ENCODE measurements at places on chromosomes 3 and 15.

GRCh38 chr3:67640023-67640660, 14.3 kb downstream of the SUCLG2 start:
- DNase-seq = no peak

- no peak for DNase-seq
Observed at GRCh38 chr3:69500604-69501003, 114.7 kb upstream of the FRMD4B start.

DNA sequence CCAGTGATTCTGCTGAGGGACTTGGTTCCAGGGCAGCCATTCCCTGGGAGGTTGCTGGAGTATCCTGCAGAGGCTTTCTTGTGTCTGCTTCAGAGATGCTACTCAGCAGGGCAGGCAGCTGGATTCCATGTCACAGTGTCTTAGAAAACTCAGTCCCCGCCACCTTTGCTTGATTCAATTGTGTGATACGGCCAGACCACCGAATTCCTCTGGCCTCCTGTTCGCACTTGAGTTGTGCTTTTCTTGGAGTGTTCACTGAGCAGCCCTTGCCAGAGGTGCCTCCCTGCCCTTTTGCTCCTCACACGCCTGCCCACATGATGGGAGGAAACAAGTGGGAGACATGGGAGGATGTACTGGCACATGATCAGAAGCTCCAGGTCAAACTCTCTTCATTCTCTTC, 19.6 kb upstream of the SHC4 start:
- DNase-seq = no peak

DNA sequence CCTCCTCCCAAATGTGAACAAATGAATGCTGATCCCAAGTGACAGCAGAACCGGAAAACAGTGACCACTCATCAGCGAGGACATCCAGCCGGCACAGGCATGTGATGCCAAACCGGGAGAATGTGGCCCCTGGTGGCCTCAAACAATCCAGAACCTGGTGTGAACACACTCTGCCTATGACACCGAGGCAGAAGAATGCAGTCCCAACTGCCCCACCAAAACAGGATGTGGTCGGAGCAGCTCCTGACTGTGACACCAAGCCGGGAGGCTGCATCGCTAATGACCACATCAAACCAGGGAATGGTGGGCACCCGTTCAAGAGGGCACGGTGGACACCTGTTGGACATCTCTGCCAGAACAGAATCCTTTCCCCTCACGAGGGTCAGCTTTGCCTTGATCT, 15.4 kb downstream of the SCN5A start:
- DNase-seq = no peak

- peak; percentile 50 for DNase-seq
Observed at GRCh38 chr15:73346735-73347312, 21.9 kb downstream of the HCN4 start.

GRCh38 chr3:194407423-194407822, 8.4 kb upstream of the GP5 start:
- DNase-seq = no peak

DNA sequence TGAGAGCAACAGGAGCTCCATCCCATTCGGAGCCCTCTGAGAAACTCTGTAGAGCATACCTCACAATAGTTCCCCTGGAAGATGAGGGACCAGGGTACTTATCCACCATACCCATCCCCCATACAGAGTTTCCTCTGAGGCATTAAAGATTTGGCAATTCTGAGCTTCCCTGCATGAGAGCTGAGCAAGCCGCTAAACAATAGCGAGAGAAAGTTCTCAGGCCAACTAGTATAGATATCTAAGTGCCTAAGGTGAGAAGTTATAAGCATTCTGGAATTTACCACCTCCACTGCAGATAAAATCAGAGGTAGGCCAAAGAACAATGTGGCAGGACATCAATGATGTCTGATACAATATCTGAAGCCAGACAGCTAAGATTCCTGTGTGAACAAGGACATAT, 129.1 kb upstream of the MBNL1 start:
- DNase-seq = no peak

DNA sequence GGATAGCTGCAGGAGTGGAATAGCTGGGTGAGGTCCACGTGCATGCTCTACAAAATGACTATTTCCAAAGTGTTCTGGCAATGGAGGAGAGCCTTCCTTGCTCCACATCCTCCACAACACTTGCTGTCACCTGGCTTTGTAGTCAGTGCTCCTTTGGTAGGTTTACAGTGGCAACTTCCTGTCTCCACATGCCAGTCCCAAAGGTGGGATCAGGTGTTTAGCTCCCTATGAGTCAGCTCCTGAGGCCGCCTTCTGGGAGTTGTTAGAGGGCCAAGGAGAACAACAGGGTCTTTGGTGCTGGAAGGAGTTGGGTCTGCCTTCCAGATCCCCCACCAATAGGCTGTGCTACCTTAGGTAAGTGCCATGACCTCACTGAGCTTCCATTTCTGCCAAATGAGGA, 15.3 kb upstream of the LIMD1 start:
- DNase-seq = no peak

DNA sequence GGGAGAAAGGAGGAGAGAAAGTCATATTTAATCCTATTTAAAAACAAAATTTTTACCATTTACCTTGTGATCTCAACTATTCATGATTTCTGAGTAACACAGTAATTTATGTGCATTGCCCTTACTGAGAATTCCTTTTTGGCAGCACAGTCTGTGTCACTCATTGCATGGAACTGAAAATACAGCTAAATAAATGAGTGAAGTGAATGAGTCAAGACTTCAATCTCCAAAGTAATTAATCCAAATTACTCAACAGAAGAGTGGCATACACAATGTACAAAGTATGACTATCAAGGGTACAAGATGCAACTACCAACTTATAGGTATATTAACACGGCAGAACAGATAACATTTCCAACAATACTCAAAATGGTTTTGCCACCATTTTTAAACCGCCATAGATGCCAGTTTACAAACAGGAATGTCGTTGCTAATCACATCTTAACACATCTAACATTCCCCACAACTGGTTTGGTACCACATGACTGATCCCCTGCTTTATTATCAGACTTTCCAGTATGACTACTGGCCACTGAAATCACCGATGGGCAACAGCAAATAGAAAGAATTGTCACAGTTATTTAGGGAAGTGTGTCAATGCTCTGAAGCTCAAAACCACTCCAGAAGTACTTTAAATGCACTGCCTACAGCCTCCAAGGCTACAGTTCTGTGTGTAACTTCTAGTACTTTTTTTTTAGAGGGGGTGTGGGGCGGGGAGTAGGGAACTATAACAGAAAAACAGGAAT, 410.4 kb downstream of the SHQ1 start:
- DNase-seq = no peak

DNA sequence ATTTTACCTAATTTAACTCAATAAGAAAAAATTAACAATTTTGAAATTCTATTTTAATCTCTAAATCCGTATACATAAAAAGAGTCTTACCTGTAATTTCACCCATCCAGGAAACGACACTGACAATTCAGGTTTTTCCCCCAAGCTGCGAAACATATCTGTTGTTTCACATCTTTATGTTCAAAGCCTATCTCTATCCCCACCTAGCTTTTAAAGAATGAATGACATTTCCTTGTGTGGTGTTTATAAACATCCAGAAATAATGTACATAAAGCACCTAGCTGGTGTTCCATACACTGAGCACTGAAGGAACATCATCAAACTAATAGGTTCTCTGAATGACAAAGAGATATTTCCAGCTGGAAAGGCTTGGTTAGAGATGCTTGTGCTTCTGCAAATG, 867.8 kb downstream of the SQOR start:
- peak; percentile 0 for DNase-seq

DNA sequence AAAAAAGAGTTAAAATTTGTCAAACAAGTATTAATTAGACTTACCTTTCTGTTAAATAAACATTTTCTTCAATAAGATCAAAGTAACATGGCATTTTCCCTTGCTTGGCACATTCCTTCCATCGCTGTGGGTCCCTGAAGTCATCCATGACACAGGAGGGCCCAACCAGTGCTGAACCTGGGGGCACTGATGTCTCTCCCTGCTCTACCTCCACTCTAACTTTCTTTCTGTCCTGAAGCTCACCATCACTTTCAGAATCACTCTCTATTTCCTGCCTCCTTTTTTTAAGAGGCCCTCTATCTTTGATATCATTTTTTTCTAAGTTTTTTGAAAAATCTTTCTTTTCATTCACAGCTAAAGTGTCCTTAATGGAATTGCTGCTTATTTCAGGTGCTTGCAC, 43.8 kb downstream of the SETD2 start:
- no peak for DNase-seq

- no peak for DNase-seq
Observed at GRCh38 chr15:76338486-76339304, 2.1 kb downstream of the ISL2 start.

GRCh38 chr15:51619331-51620035, 3.1 kb downstream of the DMXL2 start:
- DNase-seq = no peak

DNA sequence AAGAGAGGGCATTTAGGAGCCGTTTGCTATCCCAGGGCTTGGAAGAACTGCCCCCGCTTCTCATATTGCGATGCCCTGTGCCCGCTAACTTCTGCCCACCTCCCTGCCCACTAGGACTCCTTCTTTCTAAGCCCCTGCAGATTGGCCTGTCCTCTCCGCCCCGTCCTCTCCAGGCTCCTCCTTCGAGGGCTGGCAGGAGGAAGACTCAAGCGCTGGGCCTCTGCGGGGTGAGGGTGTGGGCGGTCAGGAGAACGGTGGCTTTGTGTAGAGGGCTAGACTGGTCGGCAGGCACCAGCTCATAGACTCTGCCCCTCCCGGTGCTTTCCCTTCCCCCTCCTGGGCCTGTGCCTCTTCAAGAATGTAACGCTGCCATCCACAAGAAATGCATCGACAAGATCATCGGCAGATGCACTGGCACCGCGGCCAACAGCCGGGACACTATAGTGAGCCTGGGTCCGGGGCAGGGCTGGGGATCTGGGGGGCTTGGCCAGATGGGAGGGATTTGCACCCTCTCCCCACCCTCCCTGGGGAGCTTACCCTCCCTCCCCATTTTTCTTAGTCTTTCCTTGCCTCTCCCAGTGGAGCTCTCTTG, 21.9 kb downstream of the PRKCD start:
- DNase-seq = no peak

GRCh38 chr3:89562373-89562772, 455.0 kb downstream of the EPHA3 start:
- DNase-seq = no peak

GRCh38 chr15:26985050-26985449, 14.1 kb downstream of the GABRG3 start:
- DNase-seq = no peak

GRCh38 chr15:88322461-88322860, 65.9 kb upstream of the NTRK3 start:
- no peak for DNase-seq

GRCh38 chr15:25532269-25533140, 93.7 kb upstream of the UBE3A start:
- no peak for DNase-seq

GRCh38 chr3:17420668-17421067, 321.8 kb downstream of the TBC1D5 start:
- DNase-seq = no peak

- DNase-seq = no peak
Observed at GRCh38 chr3:195760345-195761122, 39.8 kb downstream of the MUC20 start.

DNA sequence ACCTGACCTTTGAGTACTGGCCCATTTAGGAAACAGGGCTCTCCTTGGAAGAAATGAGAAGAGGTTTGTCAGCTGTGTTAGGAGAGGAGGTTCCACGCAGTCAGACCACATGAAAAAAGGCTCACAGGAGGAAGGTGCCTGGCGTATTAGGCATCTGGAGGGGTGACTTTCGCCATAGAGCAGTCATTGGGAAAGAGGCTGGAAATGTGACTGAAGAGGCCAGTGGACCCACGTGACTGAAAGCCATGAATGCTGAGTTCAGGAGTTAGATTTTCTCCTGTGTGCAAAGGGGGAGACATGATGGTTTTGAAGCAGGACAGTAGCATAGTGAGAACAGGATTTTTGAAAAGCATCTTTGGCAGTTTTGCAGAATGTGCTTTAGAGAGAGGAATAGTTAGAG, 29.7 kb upstream of the RNF7 start:
- DNase-seq = no peak

- peak; percentile 17 for DNase-seq
Observed at GRCh38 chr15:59741274-59741906, 52.3 kb upstream of the BNIP2 start.

- no peak for DNase-seq
Observed at GRCh38 chr3:133295199-133295901, 104.5 kb upstream of the BFSP2 start.

GRCh38 chr3:126349611-126350501, 7.4 kb downstream of the KLF15 start:
- DNase-seq = no peak

DNA sequence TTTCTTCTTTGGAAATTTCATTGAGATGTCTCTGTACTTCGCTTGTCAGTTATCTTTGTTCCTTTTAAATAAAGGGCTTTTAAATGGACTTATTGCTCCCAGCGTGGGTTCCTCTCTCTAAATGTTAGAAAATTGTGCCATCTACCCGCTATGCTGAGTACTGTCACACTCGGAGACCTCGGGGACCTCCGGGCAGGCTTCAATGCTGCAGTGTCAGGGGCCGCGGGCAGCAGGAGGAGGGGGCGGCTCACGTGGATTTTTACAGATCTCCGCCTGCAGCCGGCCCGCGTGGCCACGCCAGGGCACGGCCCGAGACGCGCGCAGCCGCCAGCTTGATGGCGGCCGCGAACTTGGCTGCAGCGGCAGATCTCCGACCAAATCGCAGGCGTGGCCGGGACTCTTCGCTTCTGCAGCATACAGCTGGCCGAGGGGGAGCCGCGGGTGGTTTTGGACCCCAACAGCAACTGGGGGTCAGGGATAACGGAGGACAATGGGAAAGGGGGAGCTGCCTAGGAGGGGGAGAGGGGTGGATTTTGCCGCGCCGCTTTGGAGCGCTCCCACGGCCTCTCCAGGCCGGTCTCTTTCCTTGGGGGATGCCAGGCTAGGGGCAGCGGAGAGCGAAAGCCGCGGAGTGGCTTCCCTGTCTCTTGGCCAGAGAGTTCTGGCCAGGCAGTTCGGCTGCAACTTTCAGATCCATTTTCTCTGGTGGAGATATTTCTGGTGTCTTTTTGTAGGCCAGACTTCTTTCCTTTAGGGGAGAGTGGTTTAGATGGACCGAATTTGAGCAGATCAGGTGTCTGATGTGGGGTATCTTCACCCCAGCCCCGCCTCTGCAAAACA, 15.3 kb downstream of the NR2F2 start:
- no peak for DNase-seq
